ENCODE measurements at places on chromosomes 11 and 22.

- DNase-seq, result no peak
Observed at GRCh38 chr11:80432057-80432456, 991.2 kb upstream of the TENM4 start.

DNA sequence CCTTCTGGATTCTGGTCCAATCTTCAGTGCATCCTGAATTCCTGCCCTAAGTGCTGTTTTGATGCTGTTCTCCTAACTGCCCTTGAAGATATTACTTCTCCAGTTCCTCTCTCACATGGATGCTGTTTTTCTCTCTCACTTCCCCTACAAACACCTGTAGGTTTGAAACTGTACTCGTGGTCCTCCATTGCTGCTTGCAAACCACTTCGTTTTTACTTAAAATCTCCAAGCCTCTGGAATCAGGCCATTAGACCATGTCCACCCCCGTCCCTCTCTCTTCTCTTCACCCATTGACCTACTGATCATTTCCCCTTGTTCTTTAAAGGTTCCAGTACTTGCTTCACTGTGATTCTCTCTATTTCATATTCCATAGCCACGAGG, 988.1 kb downstream of the NTM start:
- no peak for DNase-seq

- DNase-seq, result no peak
Observed at GRCh38 chr11:55652560-55652959, 4.4 kb downstream of the OR4S2 start.

- DNase-seq, result no peak
Observed at GRCh38 chr11:33505093-33505492, 195.5 kb downstream of the C11orf91 start.

DNA sequence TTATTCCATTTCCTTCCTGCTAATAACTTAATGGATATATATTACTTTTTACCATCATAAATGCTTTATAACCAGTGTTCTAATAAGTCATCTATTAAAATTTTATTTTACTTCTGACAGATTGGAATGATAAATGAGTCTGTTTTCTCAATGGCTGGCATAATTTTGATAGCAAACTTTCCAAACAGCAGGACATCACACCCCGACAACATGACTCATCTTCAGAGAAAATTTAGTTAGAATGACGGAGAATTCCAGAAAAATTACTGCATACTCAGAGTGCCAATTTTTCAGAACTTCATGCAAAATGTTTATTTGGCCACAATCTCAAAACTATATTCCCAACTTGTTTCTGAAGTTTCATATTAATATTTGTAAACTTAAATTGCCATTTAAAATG, 174.4 kb downstream of the SWAP70 start:
- DNase-seq, result no peak

GRCh38 chr11:121210445-121211080, 82.0 kb upstream of the SC5D start:
- DNase-seq, result no peak

- no peak for DNase-seq
Observed at GRCh38 chr11:108170184-108170583, 48.8 kb downstream of the ACAT1 start.
